ENCODE measurements at places on chromosomes 12 and 14. TPM values are rescaled to one million over a fixed set of nuclear protein-coding genes. Genes with fewer than 3 reads are reported as not detected.

The TAS2R13 gene
- total RNA-seq: 1.4 TPM

The LMNTD1 gene
- not detected for total RNA-seq

The RBP5 gene
- 0.96 TPM for total RNA-seq

The A2ML1 gene
- not detected for total RNA-seq

The GPRC5D gene
- total RNA-seq: not detected

The MYH7 gene
- total RNA-seq: not detected

The PCED1B gene
- total RNA-seq: 1.5 TPM

The TMBIM6 gene
- total RNA-seq: 188 TPM

The GPHB5 gene
- total RNA-seq: not detected

The POTEM gene
- total RNA-seq: not detected

The SERPINA9 gene
- total RNA-seq: not detected

The ANO4 gene
- total RNA-seq: 0.11 TPM

The COL2A1 gene
- not detected for total RNA-seq

The MYH6 gene
- total RNA-seq: not detected

The NRXN3 gene
- total RNA-seq: 21.0 TPM

The CAPZA3 gene
- not detected for total RNA-seq

The FKBP3 gene
- total RNA-seq: 8.8 TPM

The CCDC38 gene
- not detected for total RNA-seq

The WNT1 gene
- total RNA-seq: not detected

The SLC17A8 gene
- not detected for total RNA-seq

The EPYC gene
- not detected for total RNA-seq

The C1S gene
- 273 TPM for total RNA-seq

The AMHR2 gene
- not detected for total RNA-seq

The RPS29 gene
- 2,262 TPM for total RNA-seq

The FAM186B gene
- not detected for total RNA-seq
